NCI-H2107 (cell line): ENCODE measurements at places on chromosomes 7 and 10.

DNA sequence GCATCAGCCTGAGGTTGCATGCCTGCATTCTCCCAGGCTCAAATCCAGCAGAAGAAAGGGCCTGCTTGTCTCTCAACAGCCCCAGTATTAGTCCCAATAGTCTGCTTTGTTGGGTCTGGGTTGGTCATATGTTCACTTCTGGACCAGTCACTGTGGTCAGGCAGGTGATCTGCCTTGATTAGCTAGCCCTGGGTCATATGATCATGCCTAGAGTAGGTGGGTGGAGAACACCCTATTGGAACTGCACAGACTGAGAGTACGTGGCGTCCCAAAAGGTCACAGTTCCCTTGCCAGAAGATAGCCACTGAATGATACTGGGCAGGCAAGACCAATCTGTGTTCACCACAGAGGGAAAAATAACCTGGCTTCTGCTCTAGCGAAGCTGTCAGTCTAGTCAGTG, 80.1 kb downstream of the SH2D4B start:
- no peak for DNase-seq

GRCh38 chr10:5524641-5525560, at the start of gene CALML3:
Gene CALML3 (plus strand): TSS chr10:5524961. CDS start chr10:5525086, 125 bp downstream.
- DNase-seq: peak; percentile 20

DNA sequence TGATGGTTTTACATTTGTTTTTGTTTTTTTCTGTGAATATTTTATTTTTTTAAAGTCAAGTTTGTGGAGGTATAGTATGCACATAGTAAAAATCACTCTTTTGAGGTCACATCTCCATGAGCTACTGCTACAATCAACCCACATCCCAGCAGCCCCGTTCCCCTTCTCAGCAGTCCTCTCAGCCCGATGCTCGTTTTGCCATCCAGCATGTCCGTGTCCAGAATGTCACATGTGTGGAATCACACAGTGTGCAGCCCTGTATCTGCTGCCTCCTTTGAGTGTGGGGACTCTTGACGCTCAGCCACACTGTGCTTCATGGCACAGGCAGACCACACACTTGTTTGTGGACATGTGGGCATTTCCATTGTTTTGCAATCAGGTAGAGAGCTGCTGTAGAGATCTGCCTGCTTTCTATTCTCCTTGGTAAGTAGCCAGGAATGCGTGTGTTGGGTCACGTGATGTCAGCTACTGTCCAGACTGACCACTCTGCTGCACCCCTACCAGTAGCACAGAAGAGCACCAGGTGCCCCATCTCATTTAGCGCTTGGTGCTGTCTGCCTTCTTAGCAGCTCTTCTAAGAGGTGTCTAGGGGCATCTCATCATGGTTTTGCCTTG, 71.6 kb upstream of the CAMK2B start:
- no peak for DNase-seq

GRCh38 chr7:121544726-121545125, 148.6 kb upstream of the FAM3C start:
- DNase-seq: no peak
